ENCODE measurements at places on chromosomes 7 and 10.

GRCh38 chr7:157925383-157925875 is 588.6 kb downstream of the DNAJB6 start:
- no peak for DNase-seq

DNA sequence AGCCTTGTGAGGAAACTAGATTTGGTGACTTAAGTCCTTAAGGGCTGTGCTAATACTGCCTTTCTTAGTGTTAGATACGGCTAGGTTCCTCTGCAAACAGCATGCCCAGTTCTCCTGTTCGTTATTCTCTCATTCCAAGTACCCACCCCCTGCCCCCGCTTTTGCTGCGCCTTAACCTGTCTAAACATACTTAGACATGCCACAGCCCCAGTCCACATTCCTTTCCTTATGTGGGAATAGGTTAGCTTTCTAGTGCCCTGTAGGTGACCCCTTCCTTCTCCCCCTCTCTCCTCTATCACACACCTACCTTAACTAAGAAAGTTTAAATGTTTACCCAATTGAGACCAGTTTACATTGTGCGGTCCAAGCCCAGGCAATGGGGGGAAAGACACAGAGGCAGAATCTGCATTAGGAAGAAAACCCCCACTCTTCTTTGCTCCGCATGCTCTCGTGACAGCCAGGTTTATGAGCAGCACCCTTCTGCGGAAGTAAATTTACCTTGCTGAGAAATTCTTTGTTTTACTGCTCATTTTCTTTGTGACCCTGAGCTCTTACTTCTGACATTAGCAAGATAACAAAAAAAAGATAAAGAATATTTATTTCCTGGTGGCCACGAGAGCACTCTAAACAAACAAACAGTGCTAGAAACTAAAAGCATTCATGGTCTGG is 48.8 kb downstream of the VIM start:
- no peak for DNase-seq

- no peak for DNase-seq
These were observed 1.2 kb upstream of the MAT1A start for GRCh38 chr10:80290474-80291220.

- DNase-seq: no peak
These were observed 188.4 kb downstream of the DGKI start for GRCh38 chr7:137658190-137658900.

DNA sequence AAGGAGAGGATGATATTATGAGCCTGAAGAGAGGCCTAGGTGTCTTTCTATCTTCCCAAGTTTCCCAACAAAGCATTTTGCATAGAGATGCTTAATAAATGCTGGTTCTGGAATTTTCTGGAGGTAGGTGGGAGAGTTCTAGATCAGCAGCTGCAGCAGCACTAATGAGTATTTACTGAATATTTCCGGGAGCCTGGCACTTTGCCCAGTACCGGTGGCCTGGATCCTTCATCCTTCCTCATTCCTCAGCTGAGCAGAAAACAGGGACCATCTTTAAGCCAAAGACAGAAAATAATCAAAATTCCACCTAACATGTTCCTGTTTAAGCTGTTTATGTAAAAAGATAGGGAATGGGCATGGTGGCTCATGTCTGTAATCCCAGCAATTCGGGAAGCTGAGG is 813.2 kb upstream of the AUTS2 start:
- DNase-seq: no peak

- no peak for DNase-seq
These were observed 80.3 kb upstream of the CDCA7L start for GRCh38 chr7:22025983-22026382.

- DNase-seq: no peak
These were observed 116.6 kb downstream of the ADCY1 start for GRCh38 chr7:45690762-45691150.

DNA sequence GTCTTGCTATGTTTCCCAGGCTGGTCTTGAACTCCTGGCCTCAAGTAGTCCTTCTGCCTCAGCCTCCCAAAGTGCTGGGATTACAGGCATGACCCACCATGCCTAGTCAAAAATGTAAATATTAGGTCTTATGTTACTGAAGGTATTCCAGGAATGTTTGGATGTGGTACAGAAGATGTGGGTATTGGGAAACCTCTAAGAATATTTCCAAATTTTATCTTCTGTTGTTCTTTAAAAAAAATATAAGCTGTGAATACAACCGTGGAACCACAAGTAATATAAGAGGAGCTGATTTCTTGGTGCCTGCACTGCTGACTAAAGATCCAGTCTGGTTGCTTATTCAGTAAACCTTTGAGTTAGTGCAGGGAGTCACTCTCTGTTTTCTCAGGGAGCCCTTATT is 178.3 kb downstream of the AUTS2 start:
- DNase-seq: no peak

DNA sequence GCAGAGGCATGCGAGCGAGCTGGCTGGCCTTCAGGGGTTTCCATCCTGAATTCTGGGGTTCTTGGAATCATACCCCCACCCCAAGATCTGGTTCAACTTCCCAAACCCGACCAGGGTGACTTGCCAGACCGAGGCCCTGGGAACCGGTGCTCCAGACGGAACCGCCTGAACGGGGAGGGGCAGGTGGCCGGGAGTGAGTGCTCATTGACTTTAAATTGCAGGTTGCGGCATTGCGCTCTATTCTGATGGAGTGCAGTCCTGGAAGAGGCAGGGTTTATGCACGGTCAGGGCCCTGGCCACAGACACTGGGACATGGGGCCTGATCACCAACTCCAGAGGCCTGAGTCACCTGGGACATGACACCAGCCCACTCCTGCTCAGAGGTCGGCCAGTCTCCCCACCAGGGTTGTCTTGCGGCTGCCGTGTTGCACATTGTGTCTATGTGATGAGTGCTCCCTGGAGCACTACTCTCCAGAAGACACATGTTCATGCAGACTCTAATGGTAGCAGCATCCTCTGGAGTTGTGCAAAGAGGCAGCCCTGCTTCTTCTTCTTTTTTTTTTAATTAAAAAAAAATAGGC is 5.8 kb upstream of the DDIT4 start:
- DNase-seq: no peak

All from effector CD4-positive, alpha-beta T cell (primary cell).